ENCODE measurements at places on chromosomes 16 and 17. TPM values are rescaled to one million over a fixed set of nuclear protein-coding genes. Genes with fewer than 3 reads are reported as not detected.

- DNase-seq, result peak; percentile 18
Measured at GRCh38 chr17:5706577-5707210, 122.4 kb upstream of the NLRP1 start.

GRCh38 chr16:11060842-11061241 is 116.5 kb downstream of the CLEC16A start:
- peak; percentile 4 for DNase-seq

- no peak for DNase-seq
Measured at GRCh38 chr16:17302620-17303019, 168.1 kb downstream of the XYLT1 start.

GRCh38 chr17:4645642-4646041 is 4.2 kb upstream of the ALOX15 start:
- no peak for DNase-seq

- DNase-seq, result no peak
Measured at GRCh38 chr17:29611351-29612093, 11.2 kb downstream of the CORO6 start.

DNA sequence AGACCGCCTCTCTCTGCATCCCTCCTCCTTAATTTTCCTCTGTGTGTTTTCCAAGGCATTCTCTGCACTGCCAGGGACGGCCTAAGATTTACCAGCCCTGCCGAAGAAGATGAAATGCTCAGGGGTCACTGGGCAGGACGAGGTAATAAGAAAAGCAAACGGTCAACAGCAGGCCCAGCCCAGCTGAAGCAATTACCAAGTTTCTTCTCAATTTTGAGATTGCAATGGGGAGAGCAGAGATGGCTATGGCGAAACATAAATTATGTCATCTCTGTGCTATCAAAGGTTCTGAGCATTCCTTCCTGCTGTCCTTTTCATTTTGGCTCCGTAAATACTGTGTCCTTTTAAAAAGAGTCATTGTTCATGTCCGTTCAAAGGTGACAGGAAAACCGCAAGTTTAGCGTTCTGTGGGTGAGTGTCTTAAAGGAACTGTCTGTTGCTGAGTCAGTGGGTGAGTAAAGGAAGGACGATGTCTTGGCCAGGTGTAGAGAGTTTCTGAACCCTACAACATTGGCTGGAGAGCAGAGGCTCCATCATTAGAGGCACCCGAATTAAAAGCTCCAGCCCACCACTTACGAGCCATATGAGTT is 753.9 kb upstream of the EEF2KMT start:
- no peak for DNase-seq

DNA sequence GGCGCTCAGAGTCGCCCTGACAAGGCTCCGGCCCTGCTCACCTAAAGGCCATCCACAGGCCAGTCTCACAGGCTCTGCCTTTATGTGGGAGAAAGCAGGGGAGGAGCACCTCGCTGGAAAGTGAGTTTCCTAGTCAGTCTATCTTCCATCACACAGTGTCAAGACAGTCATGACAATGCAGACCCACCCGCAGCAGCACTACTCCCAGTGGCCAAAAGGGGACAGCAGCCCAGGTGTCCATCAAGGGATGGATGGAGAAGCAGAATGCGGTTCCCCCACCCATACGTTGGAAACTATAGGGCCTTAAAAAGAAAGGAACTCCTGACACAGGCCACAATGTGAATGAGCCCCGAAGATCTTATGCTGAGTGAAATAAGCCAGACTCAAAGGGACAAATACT is 226.8 kb downstream of the ENGASE start:
- no peak for DNase-seq

SMPD3 gene
- not detected for total RNA-seq

ATP2A1 gene
- 710 TPM for total RNA-seq

SLC13A2 gene
- not detected for total RNA-seq
